ENCODE measurements at places on chromosomes 12 and 14. TPM values are rescaled to one million over a fixed set of nuclear protein-coding genes. Genes with fewer than 3 reads are reported as not detected.

Gene FGD4
- 2.2 TPM for total RNA-seq

Gene DENND5B
- total RNA-seq: 15.8 TPM

Gene DHH
- total RNA-seq: not detected

Gene MMP14
- 0.94 TPM for total RNA-seq

Gene KLRF1
- not detected for total RNA-seq

Gene GALNT8
- total RNA-seq: not detected

Gene HHIPL1
- 0.29 TPM for total RNA-seq

Gene GPR84
- not detected for total RNA-seq

Gene GXYLT1
- 14.6 TPM for total RNA-seq

Gene NEUROD4
- not detected for total RNA-seq

Gene SMIM41
- total RNA-seq: not detected

Gene CARMIL3
- 0.64 TPM for total RNA-seq

Gene SLC5A8
- total RNA-seq: not detected

Gene TMEM229B
- 0.22 TPM for total RNA-seq

Gene DDN
- 0.97 TPM for total RNA-seq

Gene KRT79
- total RNA-seq: 0.21 TPM

Gene ABCD2
- not detected for total RNA-seq

Gene BHLHE41
- 0.73 TPM for total RNA-seq

Gene TSFM
- 69.3 TPM for total RNA-seq

Gene SPIC
- total RNA-seq: not detected

Gene ANAPC5
- 97.0 TPM for total RNA-seq

Gene NELL2
- not detected for total RNA-seq

Gene GSC
- 0.55 TPM for total RNA-seq

Gene HNF1A
- 3.7 TPM for total RNA-seq

Gene SLC39A2
- not detected for total RNA-seq

Gene SYNE2
- total RNA-seq: 8.7 TPM

Gene VWF
- total RNA-seq: 0.42 TPM

Gene AMHR2
- 2.8 TPM for total RNA-seq

Gene GYS2
- total RNA-seq: not detected

Gene C2CD5
- 14.3 TPM for total RNA-seq

Gene BEGAIN
- 11.8 TPM for total RNA-seq

Gene TMEM52B
- 0.13 TPM for total RNA-seq

Gene KRT74
- not detected for total RNA-seq

Gene DTX1
- 0.42 TPM for total RNA-seq

Gene ERBB3
- 1.3 TPM for total RNA-seq

Gene SPTB
- total RNA-seq: 1.1 TPM

Gene SLC25A21
- total RNA-seq: 0.53 TPM

Gene PPP2R3C
- 26.6 TPM for total RNA-seq

Gene ENO2
- total RNA-seq: 38.3 TPM

Gene HCAR1
- 0.03 TPM for total RNA-seq

Gene HOXC9
- total RNA-seq: 14.1 TPM

Gene KLHL42
- total RNA-seq: 13.0 TPM

Gene ASIC1
- 6.4 TPM for total RNA-seq

Gene TAS2R46
- not detected for total RNA-seq

Gene IL26
- total RNA-seq: not detected

Gene LRFN5
- not detected for total RNA-seq

Gene KLRC4
- not detected for total RNA-seq

Gene GUCY2C
- total RNA-seq: not detected

Gene SLC7A7
- total RNA-seq: 10.1 TPM

Gene KRT78
- not detected for total RNA-seq

Gene GPX2
- total RNA-seq: 242 TPM

Gene HPD
- total RNA-seq: 1.1 TPM

Gene ZNF891
- total RNA-seq: 0.21 TPM

Gene MLF2
- 311 TPM for total RNA-seq

Gene GPRC5D
- total RNA-seq: not detected

Gene P2RX2
- not detected for total RNA-seq

All from A549 treated with RU486 at 1 μM for 4 hours (cell line).